ENCODE measurements at places on chromosomes 6 and 20.

DNA sequence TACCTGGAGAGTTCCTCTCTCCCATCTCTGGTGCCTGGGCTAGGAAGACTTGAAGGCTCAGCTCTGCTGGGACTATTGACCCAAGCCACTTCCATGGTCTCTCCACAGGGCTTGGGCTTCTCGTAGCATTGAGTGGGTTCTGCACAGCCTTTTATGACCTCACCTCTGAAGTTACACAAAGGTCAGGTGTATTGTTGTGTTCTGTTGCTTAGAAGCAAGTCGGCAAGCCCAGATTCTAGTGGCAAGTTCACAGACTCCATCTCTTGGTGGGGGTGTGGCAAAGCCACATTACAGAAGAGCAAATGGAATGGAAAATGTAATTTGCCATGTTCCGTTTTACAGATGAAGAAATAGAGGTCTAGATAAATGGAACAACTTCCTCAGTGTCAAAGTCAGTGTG is 13.5 kb downstream of the BPI start:
- no peak for DNase-seq

DNA sequence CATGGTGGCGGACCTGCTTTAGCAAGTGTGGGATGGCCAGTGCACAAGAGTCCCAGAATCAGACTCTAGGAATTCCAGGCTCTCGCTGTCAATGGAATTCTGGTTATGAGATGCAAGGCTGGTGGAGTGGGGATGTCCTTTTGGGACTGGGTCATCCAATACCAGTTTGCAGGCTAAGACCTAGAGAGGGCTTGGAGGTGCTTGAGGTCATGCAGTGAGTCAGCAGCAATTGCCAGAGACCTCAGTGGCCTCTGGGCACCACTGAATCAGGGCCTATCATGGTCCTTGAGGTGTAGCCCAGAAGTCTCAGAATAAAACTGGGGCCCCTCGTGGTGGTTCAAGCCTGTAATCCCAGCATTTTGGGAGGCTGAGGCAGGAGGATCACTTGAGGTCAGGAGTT is 1.4 kb upstream of the SCRT2 start:
- no peak for DNase-seq

DNA sequence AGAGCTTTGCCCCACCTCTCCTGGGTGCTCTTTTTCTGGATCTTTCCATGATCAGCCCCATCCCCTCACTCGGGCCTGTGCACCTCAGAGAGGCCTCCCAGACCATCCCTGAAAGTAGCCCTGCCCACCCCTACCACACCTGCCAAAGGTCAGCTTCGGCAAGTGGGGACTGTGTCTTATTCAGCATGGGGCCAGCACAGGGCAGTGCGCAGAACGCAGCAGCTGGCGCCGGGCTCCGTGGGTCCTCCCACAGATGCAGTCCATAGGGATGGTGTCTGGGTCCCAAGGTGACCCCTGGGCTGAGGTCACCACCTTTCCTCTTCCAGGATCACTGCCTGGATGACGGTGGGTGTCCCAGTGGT is 79.4 kb downstream of the CEBPB start:
- no peak for DNase-seq

DNA sequence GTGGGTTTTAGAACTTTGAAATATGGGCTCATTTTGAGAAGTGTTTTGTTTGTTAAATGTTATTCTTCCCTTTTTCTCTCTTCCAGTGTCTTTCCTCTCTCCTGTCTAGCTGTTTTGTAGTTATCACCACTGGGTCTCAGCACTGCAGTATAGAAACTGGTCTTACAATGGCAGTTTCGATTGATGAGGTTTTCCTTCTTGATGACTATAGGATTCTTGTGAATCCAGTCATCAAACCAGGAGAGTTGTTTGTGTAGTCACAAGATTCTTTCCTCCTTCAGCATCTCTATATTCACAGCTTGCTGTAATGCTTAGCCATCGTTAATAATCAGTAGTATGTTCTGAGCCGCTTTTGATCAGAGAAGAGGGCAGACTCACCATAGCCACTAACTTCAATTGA is 172.3 kb downstream of the OGFRL1 start:
- no peak for DNase-seq

DNA sequence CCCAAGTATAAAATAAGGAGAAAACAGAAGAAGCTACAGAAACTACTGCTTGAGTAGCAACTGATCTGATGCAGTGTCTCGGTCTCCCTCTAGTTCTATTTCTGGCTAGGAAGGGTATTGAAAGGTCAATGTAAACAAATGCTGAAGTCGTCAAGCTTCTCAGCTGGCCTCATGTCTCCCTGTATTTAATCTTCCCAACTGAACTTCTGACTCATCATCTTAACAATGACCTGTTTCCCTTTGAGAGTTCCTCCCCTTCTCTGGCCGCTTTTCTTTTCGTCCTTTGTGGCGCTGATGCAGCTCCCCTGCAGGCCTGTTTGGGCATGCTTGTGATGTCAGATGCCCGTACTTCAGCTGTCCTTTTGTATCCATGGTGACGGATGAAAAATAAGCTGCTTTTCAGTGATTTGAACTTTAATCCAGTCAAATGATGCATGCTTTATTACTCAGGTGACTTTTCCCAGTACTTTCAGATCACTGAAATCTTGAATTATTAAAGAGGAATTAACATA is 7.8 kb upstream of the LCA5 start:
- DNase-seq: no peak

GRCh38 chr6:136593748-136594490 is 43.7 kb upstream of the MAP7 start:
- DNase-seq: peak; percentile 58

DNA sequence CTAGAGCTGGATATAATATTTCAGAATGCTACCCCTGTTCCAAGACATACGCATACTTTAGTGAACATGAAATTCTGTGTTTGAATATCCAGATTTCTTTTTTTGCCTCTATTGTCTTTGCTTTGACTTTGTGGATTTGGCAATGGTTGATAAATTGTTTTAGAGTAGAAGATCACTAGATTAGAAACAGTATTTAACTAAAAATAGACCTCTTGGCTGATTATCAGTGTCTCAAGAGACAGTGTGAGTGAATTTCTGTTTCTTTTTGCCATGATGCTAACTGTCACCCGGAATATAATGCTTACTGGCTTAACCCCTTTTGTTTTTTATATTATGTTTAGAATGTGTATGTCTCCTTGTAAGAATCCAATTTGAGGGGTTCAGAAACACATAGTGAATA is 102.5 kb downstream of the PLCB1 start:
- no peak for DNase-seq

GRCh38 chr6:1597924-1598323 is 11.8 kb upstream of the FOXC1 start:
- no peak for DNase-seq

DNA sequence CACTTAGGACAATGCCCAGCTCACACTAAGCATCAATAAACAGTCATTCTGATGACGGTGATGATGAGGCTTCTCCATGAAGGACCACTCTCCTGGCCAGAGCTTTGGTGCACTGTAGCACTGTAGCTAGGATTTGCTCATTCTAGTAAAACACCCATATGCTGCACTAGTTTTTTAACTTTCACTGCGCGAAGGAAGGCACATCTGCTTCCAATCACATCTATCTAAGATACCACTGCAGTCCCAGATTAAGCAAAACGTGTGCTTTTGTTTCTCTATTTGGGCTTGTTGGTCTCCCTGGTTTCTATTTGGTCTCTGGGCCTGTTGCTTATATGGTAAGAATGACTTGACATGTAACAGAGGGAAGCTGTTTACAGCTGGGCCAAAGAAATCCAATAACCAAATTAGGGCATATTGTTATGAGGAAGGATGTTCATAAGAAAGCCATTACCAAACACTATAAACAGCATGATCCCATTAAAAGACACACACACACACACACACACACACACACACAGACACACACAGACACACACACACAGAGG is 62.4 kb downstream of the FAM229B start:
- no peak for DNase-seq

GRCh38 chr6:106227612-106228507 is 97.7 kb downstream of the ATG5 start:
- DNase-seq: no peak

- DNase-seq: no peak
These were observed 118.7 kb downstream of the RPS12 start for GRCh38 chr6:132933090-132933489.

DNA sequence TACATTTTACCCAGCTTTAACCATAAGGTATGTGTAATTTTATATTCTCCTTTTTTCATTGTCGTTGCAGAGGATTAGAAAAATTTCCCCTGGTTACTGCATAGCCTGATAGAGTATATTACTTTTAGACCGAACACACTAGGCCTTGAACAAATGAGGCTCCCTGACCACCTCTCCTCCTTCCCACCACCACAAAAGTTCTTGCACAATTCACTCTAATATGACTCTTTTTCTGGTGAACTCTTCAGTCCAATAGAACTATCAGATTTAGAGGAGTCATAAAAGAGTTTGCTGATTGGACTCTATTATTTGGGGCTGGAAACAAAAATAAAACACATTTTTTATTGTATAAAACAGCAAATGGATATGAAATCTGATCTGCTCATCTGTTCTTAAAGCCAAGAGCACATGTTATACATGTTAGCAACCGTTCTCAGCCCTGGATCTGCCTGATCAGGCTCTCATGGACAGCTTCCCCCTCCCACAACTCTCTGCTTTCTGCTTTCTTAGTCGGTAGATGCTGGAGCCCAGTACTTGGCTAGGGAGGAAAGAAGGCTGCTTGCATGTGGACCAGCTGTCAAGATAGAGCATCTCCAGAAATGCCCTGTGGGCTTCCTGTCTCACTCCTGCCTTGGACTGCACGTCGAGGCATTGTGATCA is 83.5 kb downstream of the CD164 start:
- DNase-seq: no peak

DNA sequence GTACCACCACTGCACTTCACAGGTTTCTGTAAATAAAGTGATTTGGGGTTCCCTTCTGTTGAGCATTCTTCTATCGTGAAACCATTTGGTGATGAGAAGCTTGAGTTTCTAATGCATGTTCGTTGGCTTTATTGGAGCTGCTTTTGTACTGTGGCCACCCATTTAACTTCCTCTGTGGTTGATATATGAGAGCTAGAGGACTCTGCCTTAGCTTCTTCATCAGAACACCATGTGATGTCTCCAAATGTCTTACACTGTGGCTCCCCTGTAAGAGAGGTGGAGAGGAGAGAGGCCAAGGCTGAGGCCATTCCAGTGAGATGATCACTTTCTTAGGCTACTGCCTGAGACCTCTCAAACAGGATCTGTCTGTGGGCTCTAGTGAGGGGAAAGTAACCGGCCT is 114.5 kb downstream of the SLC16A10 start:
- DNase-seq: no peak

DNA sequence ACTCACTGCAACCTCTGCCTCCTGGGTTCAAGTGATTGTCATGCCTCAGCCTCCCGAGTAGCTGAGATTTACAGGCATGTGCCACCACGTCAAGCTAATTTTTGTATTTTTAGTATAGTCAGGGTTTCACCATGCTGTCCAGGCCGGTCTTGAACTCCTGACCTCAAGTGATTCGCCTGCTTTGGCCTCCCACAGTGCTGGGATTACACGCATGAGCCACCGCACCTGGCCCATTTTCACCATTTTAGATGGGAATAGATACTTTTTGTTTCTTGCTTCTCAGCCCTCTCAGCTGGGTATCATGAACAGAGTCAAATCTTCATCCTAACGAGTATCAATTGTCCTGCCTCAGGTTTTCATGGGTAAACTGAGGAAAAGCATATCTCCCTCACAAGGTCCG is 235.0 kb downstream of the CDC5L start:
- DNase-seq: no peak

- DNase-seq: no peak
These were observed 27.9 kb downstream of the PLEKHG1 start for GRCh38 chr6:150627585-150628025.

- no peak for DNase-seq
These were observed 291.4 kb upstream of the RNF217 start for GRCh38 chr6:124670801-124671200.

DNA sequence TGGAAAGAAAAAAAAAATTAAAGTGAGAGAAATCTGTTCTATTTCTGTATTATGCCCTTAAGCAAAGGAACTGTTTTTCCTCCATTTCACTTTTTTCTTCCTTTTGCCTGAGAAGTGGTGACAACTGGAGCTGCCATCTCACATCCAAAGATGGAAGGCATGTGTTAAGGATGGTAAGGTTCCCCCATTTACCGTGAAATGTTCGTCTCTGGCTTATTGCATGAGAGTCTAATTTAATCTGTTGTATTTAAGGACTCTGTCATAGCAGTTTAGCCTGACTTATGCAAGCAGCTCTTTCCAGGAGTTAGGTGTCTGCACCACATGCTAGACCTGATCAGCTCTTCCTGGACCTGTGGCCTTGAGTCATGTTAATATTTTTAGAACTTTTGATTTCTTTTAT is 389.5 kb upstream of the MAP3K7 start:
- no peak for DNase-seq

DNA sequence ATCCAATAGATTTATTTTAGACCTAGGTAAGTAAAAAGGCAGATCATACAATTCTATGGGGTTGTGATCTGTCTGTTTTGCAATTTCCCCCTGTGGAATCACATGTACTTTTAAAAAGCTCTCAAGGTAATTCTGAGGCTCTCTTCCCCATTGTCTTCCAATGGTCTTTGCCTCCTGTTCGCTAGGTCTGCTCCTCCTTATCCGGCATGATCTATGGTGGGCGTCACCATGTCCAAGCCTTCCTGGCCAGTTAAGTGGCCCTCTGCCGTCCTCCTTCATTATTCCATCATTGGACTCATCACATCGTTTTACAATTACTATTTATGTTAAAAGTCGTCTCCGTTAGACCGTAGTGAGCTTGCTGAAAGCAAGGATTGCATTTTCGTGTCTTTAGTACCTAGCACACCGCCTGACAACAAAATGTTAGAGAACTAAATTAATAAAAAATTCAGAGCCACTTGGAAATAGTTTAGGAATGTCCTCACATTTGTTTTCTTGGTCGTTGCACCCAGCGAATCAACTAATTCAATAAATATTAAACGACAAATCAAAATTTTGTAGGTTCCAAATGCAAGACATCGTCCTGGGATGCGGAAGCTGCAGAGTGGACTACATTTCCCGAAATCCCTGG is 2.2 kb upstream of the STXBP5 start:
- DNase-seq: peak; percentile 19

- DNase-seq: peak; percentile 43
These were observed 96.1 kb upstream of the RIN2 start for GRCh38 chr20:19661717-19662636.
